ENCODE measurements at places on chromosomes 5 and 9.

DNA sequence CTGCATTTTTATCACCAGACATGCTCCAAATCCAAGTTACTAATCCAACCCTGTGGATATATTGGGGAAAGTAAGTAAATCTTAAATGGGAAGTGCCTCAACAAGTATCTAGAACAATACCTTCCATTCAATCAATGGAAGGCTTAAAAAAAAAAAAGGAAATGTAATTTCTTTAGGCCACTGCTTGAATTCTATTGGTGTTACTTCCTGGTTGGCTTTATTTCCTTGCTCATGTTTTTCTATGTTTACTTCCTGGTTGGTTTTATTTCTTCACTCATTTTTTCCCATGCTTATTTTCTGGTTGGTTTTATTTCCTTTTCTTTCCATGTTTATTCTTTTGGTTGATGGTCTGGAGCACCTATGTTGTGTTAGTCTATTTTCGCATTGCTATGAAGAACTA lies 363.9 kb downstream of the KDM4C start:
- no peak for DNase-seq

- peak; percentile 68 for DNase-seq
These were observed 4.4 kb downstream of the SLC25A25 start for GRCh38 chr9:128072144-128073021.

DNA sequence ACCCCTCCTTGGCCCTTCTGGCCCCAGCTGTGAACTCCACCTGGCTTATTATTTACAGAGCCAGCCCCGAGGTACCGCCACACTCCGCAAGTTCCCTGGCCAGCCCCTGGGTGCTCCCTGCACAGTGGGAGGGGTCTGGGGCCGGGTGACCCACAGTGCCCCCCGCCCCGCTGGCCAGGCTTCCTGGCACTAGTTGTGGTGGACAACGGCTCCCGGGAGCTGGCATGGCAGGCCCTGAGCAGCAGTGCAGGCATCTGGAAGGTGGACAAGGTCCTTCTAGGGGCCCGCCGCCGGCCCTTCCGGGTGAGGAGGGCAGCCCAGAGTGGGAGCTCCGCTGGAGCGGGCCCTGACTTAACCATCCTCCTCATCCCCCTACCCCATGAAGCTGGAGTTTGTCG lies 3.9 kb downstream of the MAMDC4 start:
- DNase-seq: no peak

- no peak for DNase-seq
These were observed 5.2 kb downstream of the TSC1 start for GRCh38 chr9:132939169-132939568.

DNA sequence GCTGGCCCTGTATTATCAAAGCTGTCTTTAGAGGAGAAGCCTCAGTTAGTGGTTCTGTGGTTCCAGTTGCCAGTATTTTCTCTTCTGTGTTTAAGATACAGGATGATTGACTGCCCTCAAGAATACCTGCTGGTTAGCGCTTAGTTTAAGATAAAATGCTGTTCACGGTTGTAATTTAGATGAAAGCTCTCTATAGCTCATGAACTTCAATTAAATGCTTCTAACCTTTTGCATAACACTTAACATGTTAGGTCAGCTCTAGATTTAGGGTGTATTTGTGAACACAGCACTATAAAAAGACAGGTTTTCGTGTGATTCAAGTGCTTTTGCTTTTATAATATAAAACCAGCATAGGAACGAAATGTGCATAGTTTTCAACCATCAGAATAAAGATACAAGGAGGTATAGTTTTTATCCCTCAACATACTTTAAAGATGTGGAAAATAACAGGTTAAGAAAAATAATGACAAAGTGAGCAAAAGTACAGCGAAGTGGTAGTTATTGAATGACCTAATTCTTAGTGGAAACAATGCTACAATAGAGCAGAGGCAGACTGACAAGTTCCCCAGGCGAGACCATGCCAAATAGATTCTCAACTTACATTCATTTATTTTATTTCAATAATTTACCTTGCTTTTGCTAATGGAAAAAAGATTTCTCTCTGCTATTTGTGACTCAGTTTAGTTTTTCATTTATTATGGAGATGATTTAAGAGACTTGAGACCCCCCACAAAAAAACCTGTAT lies 602.6 kb upstream of the DMAC1 start:
- DNase-seq: no peak

- DNase-seq: no peak
These were observed 19.1 kb upstream of the TRIO start for GRCh38 chr5:14123974-14124482.

DNA sequence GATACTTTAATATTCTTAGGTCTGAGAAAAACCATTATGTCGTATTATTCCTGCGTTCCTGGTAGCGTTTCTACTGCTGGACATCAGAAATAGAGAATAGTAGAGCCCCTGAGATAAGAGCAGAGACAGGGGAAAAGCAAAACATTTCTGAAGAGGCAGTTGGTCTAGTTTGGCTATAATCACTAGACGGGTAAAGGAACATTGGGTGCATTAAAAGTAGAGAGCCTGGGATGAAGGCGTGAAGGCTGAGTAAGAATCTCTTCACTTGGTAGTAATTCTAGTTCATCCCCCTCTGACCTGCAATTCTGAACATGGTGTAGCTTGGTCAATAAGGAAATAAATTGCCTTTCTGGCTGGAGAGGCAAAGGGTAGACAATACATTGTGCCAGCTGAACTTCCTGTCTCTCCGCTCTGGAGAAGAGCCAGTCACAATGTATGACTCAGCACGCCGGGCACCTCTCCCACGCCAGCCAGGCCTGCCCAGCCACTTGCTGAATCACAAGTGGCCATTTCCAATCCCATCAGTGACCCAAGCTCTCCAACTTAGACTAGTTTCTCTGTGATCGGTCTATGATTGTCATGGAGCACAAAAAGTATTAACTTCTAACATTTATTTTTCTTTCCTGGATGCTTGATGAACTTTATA lies 75.4 kb downstream of the STK32A start:
- no peak for DNase-seq

DNA sequence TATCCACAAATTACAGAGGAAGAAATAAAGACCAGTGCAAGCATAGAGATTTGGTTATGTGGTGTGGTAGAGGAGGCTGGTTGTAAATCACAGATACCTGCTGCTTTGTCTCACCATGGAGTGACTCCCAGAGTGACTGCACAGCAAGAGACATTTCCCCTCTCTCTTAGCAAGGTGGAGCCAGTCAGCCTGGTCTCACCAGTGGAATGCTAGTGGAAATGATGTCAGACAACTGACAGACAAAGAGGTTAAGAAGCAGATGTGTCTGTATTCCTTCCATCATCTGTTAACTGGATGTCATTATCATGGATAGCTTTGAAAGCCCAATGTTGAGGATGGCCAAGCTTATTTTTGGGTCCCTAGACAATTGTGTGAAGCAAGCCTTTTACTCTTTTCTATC lies 509.4 kb upstream of the SEMA6A start:
- no peak for DNase-seq

DNA sequence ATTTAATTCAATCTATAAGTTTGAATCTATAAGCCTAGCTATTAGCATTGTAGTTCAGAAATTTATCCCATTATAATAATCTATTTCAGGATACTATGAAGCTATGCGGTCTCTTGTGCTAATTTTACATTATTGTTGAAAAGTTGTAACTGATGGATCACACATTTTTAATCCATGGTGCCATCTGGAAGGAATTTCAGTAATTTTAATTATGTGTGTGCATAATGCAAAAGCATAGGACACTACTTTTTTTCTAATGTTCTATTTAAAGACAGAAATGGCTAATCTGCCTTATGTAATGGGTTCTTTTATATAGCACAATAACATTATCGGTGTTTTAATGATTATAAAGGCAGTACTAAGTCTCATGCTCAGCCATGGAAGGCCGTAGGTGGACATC lies 90.6 kb downstream of the HOMER1 start:
- DNase-seq: no peak

DNA sequence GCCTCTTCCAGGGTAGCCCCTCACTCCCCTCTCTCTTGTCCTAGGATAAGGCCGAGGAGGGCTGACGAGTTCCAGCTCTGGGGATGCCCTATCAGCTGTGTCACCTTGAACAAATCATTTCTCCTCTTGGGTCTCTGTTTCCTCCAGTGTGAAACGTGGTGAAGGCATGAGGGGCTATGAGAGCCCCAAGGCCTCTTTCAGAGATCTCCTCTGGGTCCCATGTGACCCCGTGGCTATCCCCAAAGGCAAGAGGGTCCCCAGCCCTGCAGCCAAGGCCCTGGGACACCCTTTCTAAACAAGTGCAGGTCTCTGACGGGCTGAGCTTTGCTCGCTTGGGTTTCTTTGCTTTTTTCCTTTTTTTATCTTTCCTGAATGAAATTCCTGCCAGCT lies 25.5 kb upstream of the SPTLC1 start:
- DNase-seq: no peak

GRCh38 chr5:176185133-176185733 lies 53.0 kb upstream of the SIMC1 start:
- DNase-seq: no peak

- no peak for DNase-seq
These were observed 57.4 kb upstream of the RANBP6 start for GRCh38 chr9:6072865-6073264.
